ENCODE measurements at places on chromosomes 3 and 15.
A peak's percentile ranks its signal among the peaks of the same experiment; 100 is the strongest.

DNA sequence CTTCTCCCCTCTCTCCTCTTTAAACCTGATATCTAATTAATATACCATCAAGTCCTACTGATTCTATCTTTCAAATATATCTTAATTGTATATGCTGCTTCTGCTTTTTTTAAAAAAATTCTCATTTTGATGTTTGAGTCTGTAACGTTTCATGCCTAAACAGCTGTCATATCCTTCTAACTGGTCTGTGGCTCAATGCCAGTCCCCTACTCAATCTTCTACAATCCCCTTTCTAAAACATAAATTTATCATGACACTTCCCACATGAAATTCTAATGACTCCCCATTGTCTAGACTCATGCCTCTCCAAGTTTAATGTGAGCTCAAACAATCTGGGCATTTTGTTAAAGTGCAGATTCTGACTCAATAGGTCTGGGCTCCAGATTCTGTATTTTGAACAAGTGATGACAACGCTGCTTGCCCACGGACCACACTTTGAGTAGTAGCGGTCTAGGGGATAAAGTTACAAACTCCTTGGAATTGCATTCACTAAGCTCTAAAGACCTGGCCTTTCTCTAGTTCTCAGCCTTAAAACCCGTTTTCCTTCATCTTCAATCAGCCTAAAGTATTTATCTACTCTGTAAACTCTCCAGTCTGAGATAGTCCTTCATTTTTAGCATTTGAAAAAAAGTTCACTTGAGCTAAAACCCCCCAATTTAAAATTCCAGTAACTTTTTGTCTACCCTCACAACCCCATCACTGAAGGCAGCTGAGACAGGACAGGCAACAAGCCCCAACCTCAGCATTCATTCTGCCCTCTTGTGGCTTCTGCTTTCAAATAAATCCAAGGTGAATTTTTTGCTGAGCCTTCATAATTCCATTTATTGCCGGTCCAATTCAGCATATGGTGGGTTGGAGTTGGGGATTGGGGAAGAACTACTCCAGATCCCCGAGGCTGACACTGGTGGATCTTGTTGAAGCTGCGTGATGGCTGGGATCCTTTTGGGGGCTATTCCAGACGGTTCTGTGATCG is 88.1 kb upstream of the THRB start:
- DNase-seq: peak; percentile 52

DNA sequence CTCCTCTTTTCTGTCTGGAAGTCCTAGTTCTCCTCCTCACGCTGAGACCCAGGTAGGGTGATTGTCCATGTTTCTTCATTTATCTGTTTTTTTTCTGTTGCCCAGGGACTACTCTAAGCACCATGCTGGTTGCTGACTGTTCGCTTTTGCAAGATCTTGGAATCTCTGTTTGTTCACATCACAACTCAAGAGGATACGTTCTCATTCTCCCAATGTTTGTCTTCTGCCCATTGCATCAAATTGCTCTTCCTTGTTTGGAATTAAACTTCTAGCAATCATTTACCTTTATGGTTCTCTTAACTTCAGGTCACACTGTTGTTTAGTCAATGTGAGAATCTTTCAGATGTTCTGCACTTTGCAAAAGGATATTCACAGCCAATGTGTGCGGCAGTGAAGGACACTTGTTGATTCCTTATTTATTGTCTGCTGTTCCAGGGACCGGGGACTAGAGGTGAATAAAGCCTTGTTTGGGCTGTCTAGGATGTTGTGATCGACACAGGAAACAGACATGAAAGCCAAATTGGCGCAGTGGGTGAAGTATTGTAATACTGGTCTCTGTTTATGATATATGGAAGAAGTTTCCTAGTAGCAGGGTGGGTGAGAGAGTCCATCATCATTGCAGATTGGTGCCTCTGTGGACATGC is 24.5 kb downstream of the LPP start:
- DNase-seq: no peak

DNA sequence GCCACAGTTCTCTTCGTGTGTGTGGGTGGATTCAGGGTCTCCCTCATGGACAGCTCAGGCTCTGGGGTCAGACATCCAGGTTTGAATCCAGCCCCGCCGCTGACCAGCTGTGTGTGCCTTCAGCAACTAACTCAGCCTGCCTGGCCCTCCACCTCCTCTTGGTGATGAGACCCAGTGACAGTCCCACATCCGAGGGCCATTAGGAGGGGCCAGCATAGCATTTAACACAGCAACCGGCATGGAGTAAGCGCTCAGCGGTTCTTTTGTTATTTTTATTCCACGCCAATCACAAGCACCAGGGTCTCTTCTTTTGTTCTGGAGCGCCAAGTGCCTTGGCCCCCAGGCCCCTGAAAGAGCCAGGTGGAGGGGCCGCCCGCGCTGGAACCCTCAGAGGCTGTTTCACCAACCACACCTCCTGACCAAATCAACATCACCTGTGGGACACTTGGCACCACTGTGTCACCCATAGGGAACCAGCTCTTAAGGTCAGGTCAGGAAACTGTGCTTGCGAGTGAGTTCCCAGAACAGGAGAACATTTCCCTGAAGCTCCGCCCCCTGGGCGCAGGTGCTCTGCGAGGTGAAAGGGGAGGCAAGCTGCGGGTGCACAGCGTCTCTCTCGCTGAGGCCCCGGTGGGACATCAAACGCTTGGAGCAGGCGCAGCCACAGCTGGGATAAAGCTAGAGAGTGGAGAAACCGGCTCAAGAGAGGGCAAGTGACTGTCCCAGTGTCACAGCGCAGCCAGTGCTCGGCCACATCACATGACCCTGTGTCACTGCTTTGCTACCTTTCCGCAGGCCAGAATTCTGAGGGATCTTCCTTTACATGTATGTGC is 311.3 kb downstream of the UACA start:
- no peak for DNase-seq

DNA sequence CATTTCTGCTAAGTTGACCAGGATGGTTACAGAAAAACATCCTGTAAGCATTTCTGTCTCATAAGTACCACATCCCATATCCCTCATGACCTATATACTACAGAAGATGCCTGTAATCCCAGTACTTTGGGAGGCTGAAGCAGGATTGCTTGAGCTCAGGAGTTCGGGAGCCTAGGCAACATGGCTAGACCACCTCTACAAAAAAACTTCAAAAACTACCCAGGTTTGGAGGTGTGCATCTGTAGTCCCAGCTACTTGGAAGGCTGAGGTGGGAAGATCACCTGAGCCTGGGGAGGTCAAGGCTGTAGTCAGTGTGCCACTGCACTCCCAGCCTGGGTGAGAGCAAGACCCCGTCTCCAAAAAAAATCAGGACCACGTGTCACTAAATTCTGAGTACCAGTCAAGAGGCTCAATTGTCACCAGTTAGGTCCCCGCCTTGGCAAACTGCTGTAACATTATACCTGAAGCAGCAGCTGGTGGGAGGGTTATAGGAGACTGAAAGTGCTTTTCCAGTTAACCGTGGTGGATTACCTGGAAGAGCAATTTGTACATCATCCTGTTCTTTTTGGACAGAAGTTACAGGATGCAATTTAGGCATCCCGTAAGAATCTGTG is 6.2 kb downstream of the RPL32 start:
- DNase-seq: no peak

- no peak for DNase-seq
Observed at GRCh38 chr15:36358523-36358922, 220.9 kb upstream of the CDIN1 start.

DNA sequence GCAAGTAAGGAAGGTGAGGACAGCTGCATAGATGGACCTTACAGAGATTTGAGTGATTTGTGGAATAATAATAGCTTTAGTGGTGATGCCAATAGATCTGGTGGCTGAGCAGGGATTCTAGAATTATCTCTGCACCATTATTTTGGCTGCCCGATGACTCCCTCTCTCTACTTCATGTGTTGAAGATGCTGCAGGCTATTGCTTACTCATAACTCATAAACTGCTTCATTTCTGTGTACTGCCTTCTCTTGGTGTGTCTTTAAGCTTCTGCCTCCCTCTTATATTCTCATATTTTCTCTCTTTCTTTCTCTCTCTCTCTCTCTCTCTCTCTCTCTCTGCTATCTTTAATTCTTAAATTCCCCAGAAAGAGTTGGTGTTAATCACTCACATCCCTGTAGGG is 256.0 kb upstream of the TRIM42 start:
- no peak for DNase-seq

- DNase-seq: no peak
Observed at GRCh38 chr3:150798122-150798618, 35.2 kb upstream of the SIAH2 start.

- DNase-seq: peak; percentile 49
Observed at GRCh38 chr3:75192146-75192616, 471.9 kb upstream of the FRG2C start.

DNA sequence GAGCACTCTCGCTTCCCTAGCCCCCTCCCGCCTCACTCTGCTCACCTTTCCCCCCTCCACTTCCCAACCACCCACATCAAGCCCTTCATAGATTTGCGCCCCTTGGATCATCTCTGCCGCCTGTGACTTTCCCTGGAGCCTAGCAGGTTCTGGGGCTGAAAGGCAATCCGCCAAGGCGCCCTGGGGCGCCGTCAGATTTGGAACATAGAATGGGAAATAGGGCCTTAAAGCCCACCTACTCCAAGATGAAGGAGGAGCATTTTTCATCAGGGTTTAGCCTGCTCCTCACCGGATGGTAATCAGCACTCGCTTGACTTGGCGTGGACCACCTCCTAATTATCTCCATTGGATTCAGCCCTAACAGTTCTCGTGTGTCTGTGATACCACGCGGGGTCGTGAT is 1.3 kb downstream of the CPNE4 start:
- no peak for DNase-seq

DNA sequence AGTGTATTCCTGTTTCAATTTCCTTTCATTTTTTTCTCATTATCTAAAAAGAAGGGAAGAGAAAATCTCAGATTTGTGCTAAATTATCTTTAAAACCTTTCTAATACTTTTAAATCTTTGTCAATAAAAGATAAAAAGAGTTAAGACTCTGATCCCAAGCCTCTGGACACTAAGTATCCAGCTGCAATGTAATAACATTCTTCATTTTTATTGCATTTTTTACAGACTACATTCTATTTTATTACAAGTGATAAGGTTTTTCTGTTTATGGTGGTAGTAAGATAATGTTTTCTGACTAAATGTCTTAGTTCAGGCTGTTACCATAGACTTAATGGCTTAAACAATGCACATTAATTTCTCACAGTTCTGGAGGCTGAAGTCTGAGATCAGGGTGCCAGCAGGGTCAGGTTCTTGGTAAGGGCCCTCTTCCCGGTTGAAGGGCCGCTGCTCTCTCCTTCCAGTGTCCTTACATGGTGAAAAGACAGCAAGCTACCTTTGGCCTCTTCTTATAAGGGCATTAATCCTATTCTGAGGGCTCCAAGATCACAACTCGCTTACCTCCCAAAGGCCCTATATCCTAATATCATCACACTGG is 19.7 kb downstream of the KCNAB1 start:
- no peak for DNase-seq

DNA sequence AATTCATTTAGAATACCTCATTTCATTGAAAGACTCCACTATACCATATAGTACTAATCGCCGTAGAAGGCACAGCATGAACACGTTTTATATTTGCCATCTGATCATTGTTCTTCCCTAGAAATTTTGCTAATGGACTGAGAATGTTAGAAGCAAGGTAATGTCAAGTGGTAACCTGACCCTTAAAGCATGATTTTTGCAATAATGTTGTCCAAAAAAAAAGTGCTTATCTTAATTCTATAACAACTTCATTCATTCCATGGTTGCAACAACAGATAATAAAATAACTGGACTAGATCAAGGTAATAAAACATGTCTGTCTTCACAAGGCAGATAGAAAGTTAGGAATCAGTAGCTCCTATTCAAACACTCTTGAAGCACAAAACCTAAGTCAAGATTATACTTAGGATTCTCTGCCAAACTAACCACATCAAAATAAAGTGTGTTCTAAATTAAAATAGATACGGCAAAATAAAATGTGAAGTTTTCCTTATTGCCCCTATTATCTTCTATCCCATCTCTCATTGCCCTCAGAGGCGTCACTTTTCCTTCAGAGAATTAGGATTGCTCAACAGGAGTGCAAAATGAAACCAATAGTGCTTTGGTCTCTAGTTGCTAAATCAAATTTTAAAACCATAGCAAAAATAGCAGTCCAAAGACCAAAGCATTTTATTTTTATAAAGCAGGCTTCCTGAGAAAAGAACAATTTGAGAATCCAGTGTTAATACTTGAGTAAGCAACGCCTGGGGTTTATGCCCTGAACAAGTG is 317.4 kb upstream of the UBE2E2 start:
- DNase-seq: no peak

DNA sequence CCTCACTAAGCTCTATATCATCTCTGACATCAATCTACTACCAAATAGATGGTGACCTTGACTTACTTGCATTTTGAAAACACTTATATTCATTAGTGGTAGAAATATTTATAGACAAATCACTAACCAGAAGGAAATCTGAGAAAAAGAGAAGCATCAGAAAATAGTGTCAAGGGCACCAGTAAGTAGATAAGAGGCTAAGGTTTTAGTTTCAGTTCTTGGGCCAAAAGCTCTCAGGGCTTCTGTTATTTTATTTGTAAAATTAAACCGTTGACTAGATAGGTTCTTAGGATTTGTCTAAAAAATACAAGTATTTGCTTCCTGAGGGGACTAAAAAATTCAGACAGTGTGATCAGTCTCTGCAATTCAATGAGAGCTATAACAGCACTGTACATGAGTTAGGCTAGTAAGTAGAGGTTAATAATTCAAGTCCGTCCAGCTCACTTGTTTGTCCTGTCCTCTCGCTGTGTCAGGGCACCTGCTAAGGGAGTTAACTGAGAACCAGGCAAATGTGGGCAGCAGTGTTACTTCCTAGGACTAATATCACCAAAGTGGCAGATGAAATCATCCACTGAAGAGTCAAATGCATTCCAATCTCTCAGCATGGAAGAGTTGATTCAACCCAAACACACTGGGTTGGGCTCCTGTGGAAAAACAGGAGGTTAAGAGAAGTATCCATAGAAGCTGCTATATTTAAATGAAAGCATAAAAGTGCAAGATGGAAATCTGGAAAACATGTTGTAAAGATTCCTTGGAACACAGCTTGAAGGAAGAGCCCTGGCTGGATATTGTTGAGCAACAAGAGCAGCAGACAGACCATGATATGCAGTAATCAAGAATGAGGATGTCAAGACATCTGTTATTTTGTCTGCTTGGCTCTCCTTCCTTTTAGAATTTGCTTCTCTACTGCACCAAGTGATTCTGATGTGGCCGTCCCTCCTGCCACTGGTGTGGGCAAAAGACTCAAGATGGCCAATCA is 134.9 kb upstream of the ZBTB20 start:
- DNase-seq: peak; percentile 11

DNA sequence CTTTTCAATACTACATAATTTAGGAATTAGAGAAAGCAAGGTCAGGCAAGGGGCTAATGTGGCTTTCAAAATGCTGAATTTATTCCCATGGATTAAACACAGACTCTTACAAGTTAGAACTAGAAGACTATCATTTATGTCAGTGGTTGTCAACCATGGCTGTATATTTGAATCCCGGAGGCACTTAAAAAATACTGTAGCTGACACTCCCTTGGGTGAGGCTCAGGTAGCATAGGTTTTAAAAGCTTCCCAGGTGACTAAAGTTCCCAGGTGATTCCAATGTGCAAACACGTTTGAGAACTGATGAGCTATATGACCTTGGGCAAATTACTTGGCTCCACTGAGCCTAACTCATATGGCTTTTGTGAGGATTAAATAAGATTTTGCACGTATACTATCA is 29.6 kb downstream of the AAGAB start:
- no peak for DNase-seq
